T-helper 9 cell (primary cell): ENCODE measurements at places on chromosomes 7 and 10.
A peak's percentile ranks its signal among the peaks of the same experiment; 100 is the strongest.

DNA sequence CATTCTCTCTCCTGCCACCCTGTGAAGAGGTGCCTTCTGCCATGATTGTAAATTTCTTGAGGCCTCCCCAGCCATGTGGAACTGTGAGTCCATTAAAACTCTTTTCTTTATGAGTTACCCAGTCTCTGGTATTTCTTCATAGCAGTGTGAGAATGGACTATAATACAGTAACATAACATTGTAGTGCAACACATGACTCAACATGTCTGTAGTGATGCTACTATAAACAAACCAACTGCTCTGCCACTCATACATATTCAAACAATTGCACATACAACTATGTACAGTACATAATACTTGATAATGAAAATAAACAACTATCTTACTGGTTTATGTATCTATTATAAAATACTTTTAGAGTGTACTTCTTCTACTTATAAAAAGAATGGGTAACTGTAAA is 7.1 kb downstream of the ATOH7 start:
- no peak for DNase-seq

DNA sequence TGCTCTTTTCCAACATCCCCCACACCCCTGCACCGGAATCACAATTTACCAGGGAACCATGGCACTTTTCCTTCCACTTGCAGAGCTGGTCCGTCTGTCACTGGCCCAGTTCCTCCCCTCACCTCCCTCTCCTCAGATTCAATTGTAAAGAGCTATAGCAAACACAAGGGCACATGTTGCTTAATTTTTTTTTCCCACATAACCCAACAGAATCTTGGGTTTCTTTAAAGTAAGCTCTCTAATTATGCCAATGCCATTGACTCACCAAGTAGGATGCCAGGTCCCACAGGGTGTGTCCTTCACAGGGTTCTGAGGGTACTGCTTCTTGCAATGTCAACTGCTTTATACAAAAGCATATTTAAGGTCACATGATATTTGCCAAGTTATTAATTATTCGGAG is 262.2 kb downstream of the AUTS2 start:
- DNase-seq: no peak

DNA sequence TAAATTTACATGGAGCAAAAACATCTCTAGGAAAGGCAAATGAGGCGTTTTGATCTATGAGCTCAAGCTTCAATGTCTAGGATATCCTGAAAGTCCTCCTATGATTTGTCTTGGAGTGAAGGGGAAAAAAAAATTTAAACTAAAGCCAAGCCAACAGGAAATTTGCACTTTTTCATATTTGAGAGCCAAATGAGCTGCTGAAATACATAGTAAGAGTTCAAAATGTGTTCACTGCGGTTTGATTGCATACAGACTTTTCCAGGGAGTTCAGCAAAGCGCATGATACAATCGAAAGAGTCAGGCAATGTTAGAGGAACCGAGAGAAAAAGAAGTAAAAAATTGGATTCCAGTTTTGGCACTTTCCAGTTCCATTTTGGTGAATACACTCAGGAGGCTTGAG is 633.4 kb upstream of the MGMT start:
- no peak for DNase-seq

- no peak for DNase-seq
Observed at GRCh38 chr7:94697035-94697974, 41.4 kb upstream of the SGCE start.

- peak; percentile 13 for DNase-seq
Observed at GRCh38 chr7:27242555-27243339, at the start of gene EVX1. Gene EVX1, plus strand, starts transcription at chr7:27242802. Its CDS starts 229 bp downstream, at chr7:27243031.

DNA sequence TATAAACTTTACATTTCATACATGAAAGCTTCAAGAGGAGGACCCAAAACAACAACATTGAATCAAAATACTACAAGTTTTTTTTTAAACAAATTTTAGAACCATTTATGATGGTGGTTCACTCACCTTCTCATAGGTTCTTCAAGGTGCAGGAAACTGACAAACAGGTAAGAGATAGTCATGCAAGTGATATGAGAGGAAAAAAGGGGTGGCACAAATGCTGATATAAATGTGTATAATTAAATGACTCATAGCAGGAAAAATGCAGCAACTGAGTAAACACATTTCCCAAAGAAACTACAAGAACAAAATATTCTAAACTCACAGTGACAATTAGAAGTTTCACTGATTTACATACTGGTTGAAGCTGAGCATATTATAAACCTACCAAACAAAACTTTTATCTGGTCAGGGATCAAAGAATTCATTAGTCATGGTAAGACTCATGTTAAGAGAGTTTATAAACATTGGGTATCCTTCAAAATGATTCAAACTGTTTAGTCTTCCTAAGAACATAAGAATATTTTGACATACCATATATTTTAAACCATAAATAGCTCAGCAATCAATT is 14.1 kb downstream of the ZWINT start:
- DNase-seq: no peak

GRCh38 chr7:44071726-44072363 is 6.5 kb upstream of the PGAM2 start:
- no peak for DNase-seq

DNA sequence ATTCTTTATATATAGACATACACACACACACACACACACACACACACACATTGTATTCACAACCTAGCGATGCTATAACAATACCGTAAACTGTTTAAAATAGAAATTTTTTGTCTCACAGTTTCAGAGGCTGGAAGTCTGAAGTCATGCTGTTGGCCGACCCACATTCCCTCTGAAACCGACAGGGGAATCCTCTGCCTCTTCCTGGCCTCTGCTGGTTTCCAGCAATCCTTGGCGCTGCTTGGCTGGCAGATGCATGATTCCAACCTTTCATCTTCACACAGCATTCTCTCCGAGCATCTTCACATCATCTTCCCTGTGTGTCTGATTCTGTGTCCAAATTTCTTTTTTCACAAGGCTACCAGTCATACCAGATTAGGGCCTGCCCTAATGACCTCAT is 94.8 kb downstream of the CCDC71L start:
- no peak for DNase-seq

DNA sequence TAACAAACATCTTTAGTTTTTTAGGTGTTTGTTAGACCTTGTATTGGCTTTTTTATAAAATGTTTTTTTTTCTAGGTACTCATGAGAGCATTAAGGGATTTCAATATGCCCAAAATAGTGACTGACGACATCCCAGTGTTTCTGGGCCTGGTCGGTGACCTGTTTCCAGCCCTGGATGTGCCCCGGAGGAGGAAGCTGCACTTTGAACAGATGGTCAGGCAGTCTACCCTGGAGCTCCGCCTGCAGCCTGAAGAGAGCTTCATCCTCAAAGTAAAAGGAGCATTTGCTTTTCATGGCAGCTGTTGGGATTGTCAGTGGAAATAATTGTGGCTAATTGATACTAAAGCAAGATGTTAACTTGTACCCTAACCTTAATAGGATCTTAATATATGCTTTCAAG is 161.5 kb downstream of the DNAH11 start:
- no peak for DNase-seq

GRCh38 chr10:89362929-89363328 is 14.9 kb upstream of the IFIT1B start:
- no peak for DNase-seq

- DNase-seq: no peak
Observed at GRCh38 chr10:132814469-132814856, 28.5 kb upstream of the NKX6-2 start.

DNA sequence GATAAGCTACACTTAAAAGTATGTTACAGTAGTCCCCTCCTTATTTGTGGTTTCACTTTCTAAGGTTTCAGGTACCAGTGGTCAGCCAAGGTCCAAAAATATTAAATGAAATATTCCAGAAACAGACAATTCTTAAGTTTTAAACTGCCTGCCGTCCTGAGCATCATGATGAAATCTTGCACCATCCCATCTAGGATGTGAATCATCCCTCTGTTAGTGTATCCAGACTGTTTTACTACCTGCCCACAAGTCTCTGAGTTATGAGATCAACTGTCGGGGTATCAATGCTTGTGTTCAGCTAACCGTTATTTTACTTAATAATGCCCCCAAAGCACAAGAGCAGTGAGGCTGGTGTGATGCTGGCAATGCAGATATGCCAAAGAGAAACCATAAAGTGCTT is 11.4 kb downstream of the KDM7A start:
- no peak for DNase-seq

- no peak for DNase-seq
Observed at GRCh38 chr10:80771902-80772555, 234.3 kb downstream of the SH2D4B start.

GRCh38 chr7:55474944-55475854 is 97.1 kb downstream of the VOPP1 start:
- no peak for DNase-seq

- DNase-seq: no peak
Observed at GRCh38 chr7:13257661-13258060, 570.2 kb downstream of the ARL4A start.

GRCh38 chr10:126349101-126349500 is 39.2 kb downstream of the ADAM12 start:
- DNase-seq: no peak

- no peak for DNase-seq
Observed at GRCh38 chr7:159119026-159119741, 25.5 kb downstream of the VIPR2 start.

DNA sequence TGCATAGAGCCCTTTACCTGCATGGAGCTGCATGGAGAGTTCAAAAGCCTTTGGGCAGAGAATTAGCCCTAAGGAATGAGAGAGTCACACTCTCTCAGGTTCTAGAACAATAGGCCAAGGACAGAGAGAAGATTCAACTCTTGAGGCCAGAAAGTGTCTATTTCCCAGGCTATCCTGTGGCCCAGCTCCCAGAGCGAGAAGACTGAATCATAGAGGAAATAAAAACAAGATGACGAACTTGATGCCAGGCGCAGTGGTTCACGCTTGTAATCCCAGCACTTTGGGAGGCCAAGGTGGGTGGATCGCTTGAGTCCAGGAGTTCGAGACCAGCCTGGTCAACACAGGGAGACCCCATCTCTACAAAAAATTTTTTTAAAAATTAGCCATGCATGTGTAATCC is 18.3 kb upstream of the PODXL start:
- DNase-seq: no peak

- DNase-seq: no peak
Observed at GRCh38 chr7:519484-520390, at the start of gene PDGFA. Gene PDGFA, minus strand, starts transcription at chr7:519846. Its CDS starts 845 bp downstream, at chr7:519001.

DNA sequence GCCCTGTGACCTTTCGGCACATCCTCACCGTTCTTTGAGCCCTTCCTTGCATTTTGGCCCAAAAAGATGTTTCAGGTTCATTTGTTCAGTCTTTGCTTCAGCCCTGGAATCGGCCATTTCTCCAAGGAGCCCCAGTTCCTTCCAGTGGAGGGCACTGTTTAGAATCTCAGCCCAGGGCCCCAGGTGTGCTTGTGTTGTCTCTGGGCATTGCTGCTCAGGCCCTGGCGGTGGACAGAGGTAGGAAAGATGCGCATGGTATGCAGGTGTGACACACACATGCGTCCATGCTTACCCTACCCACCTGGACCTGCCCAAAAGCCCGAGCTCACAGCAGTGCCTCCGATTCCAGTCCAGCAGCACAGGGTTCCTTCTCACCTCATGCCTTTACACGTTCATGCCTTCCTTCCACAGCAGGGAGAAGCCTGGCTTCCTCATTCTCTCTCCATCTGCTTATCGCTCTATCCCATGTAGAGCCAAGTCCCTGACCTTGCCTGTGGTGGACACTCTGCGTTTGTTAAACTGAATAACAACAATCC is 70.6 kb downstream of the LHPP start:
- DNase-seq: no peak

GRCh38 chr7:4450483-4450882 is 231.6 kb upstream of the FOXK1 start:
- DNase-seq: no peak

DNA sequence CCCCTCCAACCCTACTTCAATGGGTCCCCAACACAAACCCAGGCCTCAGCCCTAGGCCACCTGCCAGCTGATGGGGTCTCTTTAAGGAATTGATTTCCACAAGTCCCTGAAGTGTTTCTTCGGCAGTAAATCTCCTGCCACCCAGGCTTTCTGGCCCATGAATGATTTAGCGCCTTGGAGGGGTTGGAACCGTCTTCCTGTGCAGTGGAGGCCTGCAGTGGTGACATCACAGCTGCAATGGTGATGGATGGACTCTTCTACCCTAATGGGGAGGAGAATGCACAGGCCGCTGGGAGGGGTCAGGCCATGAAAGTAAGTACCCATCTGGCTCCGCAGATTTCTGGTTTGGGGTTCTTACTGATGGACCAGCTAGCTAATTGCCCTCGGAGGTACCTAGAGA is 163.8 kb downstream of the UBE2H start:
- no peak for DNase-seq

DNA sequence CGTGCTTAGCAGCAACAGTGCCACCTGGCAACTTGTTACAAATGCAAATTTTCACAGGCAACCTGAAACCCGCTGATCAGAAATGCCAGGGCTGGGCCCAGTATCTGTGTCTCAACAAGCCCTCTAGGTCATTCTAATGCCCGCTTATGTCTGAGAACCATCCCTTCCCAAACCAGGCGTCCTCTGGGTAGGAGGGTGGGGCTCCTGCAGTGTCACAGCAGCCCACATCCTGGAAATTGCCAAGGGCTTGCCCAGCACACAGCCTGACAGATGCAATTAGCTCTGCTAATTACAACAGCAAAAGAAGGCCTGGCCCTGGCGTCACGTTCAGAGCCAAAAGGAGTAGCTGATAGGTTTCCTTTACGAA is 15.9 kb downstream of the ITPRIP start:
- no peak for DNase-seq

- no peak for DNase-seq
Observed at GRCh38 chr7:129556607-129557133, 54.3 kb downstream of the SMKR1 start.

DNA sequence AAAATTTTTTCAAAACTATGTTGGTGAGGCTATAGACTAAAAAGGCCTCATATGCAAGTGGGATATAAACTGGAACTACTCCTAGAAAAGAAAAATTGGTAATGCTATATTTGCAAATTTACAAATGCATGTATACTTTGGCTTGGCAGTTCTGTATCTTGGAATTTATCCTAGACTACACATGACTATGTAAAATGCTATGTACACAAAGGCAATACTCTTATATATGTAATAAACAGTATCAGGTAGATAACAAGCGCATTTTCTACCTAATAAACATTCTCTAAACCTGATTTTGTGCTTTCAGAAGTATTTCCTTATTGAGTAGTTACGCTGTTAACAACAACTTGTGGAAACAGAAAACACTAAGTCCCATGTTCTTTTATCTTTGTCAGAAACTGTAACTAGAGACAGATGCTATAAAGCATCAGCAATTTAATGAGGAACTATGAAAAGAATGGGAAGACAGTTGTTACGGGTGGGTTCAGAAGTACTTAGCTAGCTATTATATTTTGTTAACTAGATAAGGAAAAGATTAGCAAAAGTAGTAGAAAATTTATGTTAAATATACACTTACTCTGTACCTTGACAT is 107.8 kb downstream of the ARHGAP12 start:
- no peak for DNase-seq
